ENCODE measurements at places on chromosomes 5 and 9. TPM values are rescaled to one million over a fixed set of nuclear protein-coding genes. Genes with fewer than 3 reads are reported as not detected.

The PWWP2A gene
- total RNA-seq = 46.3 TPM

The IL3 gene
- not detected for total RNA-seq

The ECM2 gene
- 23.5 TPM for total RNA-seq

The CBY3 gene
- not detected for total RNA-seq

The SPINK6 gene
- total RNA-seq = not detected

The ZNF300 gene
- total RNA-seq = 5.9 TPM

GRCh38 chr9:127187231-127187956 lies 65.0 kb upstream of the ANGPTL2 start:
- H3K27me3 ChIP-seq = no peaks in the 10 kb centered on the region
- no peaks in the 10 kb centered on the region for H3K36me3 ChIP-seq
- H3K27ac ChIP-seq = peak overlapping the region; percentile 99
- peak; percentile 93 for DNase-seq
- H3K4me1 ChIP-seq = peaks cover 9% of the 10 kb centered on the region
- H3K4me3 ChIP-seq = no peak overlapping the region

GRCh38 chr9:105198023-105198422 lies 46.4 kb upstream of the SLC44A1 start:
- H3K27me3 ChIP-seq = no peaks in the 10 kb centered on the region
- H3K36me3 ChIP-seq = no peaks in the 10 kb centered on the region
- no peaks in the 10 kb centered on the region for H3K4me1 ChIP-seq
- DNase-seq = no peak
- H3K27ac ChIP-seq = no peak overlapping the region

DNA sequence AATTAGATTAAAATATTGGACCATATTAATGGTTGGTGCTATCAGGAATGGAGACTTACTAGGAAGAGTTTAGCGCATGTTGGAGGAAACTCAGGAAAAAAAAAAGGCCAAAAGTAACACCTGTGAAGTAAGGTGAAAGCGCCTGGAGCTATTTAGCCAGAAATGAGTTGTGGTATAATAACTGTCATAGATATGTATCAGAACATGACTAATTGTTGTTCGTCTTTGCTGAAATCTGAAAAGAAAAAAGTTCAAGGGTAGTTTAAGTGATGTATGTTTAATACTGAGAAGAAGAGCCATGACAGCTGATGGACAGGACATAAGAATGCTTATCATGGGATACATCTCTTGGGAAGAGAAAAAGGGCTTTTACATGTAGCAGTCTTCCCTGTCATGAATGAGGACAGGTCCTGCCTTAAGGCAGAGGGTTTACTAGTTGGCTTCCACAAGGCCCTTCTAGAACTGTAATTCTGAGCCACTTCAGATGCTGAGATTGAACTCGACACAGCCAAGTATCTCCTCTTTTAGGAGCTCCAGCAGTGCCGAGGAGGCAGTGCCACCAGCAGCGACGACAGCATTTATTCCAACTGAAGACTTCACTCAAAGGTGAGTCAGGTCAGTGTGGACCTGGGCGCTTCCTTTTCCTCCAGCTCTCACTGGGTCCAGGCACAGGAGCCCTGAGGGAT lies 940 bp upstream of the CAMK4 start:
- no peaks in the 10 kb centered on the region for H3K4me1 ChIP-seq
- no peaks in the 10 kb centered on the region for H3K27me3 ChIP-seq
- H3K27ac ChIP-seq = peak overlapping the region; percentile 17
- H3K36me3 ChIP-seq = no peaks in the 10 kb centered on the region
- H3K4me3 ChIP-seq = peak overlapping the region; percentile 41

GRCh38 chr9:116979456-116979855 lies 292.4 kb downstream of the TRIM32 start:
- H3K4me1 ChIP-seq = no peaks in the 10 kb centered on the region
- H3K36me3 ChIP-seq = no peaks in the 10 kb centered on the region
- no peak for DNase-seq

GRCh38 chr9:136762915-136763648 lies 1.2 kb downstream of the LCN15 start:
- H3K27me3 ChIP-seq = no peaks in the 10 kb centered on the region
- no peak overlapping the region for H3K27ac ChIP-seq
- no peak overlapping the region for H3K4me3 ChIP-seq
- DNase-seq = peak; percentile 31

- H3K27me3 ChIP-seq = no peaks in the 10 kb centered on the region
- no peak overlapping the region for H3K4me3 ChIP-seq
- no peaks in the 10 kb centered on the region for H3K4me1 ChIP-seq
- H3K27ac ChIP-seq = no peak overlapping the region
- no peaks in the 10 kb centered on the region for H3K36me3 ChIP-seq
Observed at GRCh38 chr5:6859023-6859422, 145.8 kb downstream of the TENT4A start.

- H3K27me3 ChIP-seq = no peaks in the 10 kb centered on the region
- H3K4me3 ChIP-seq = no peak overlapping the region
- H3K27ac ChIP-seq = no peak overlapping the region
- H3K36me3 ChIP-seq = no peaks in the 10 kb centered on the region
Observed at GRCh38 chr9:94767331-94768072, 41.0 kb downstream of the AOPEP start.

- H3K27me3 ChIP-seq = no peaks in the 10 kb centered on the region
- H3K4me3 ChIP-seq = no peak overlapping the region
- H3K27ac ChIP-seq = no peak overlapping the region
- no peaks in the 10 kb centered on the region for H3K4me1 ChIP-seq
- no peak for DNase-seq
- no peaks in the 10 kb centered on the region for H3K36me3 ChIP-seq
Observed at GRCh38 chr5:60026161-60026560, 132.6 kb upstream of the PDE4D start.

DNA sequence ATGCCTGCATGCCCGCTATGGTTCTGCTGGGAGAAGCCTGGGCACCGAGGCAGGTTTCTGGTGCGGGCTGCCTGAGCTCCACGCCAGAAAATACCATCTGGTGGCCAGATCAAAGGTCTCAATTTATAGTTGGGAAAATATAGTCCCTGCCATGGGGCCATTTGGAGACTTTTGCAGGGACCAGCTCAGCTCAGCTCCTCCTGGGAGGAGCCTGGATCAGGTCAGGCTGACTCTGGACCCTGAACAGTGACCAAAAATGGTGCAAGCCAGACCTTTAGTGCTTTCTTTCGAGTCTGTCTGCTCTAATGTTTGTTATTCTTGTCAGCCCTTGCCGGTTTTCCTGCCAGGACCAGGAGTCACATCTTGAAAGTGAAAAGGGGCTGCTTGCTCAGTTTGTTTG lies 31.8 kb downstream of the HMCN2 start:
- no peak for DNase-seq
- no peaks in the 10 kb centered on the region for H3K36me3 ChIP-seq
- H3K4me3 ChIP-seq = no peak overlapping the region
- H3K27ac ChIP-seq = peak overlapping the region; percentile 20

DNA sequence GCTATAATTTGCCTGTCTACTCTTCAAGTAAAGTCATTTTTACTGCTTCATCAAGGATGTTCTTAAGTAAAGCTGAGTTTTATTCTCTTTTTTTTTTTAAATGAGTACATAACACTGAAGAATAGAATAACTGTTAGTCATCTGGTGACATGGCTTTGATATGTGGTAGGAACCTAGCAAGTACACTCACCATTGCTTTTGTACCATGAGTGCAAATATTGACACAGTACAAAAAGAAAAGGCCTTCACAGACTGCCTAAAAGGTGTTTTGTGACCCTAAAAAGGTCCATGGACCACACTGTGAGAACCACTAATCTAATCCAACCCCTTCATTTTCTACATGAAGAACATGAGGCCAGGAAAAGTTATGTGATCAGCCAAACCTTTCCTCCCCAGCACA lies 55.0 kb downstream of the ECPAS start:
- H3K4me1 ChIP-seq = no peaks in the 10 kb centered on the region
- no peaks in the 10 kb centered on the region for H3K36me3 ChIP-seq
- no peak overlapping the region for H3K4me3 ChIP-seq

DNA sequence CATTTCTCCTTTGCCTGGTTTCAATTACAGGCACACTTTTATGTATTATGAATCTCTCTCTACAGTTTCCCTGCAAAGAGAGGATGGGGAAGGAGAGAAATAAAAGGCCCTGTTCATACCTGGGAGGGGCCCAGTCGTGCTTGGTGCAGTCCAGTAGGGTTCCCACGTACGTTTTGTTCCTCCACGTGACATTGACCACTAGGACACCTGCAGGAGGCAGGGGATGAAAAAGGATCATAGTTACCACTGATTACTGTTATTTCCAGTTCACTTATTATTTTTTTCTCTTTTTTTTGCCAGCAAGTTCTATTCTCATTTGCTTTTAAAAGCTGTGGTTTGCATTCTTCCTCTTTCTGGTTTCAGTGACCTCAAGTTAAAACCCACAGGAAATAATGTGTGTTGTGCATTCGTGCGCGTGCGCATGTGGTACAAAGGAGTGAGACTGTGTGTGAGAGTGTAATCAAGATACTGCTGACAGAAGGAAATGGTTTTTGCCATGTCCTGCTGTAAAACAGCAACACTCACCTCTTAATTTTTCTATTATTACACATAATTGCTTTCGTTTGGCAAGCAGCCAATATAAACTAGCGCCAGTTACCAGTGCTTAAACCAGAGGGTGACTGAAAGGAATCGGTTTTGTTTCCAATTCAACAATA lies 96.8 kb downstream of the ZNF608 start:
- H3K4me3 ChIP-seq = no peak overlapping the region
- H3K36me3 ChIP-seq = no peaks in the 10 kb centered on the region
- DNase-seq = peak; percentile 22
- no peaks in the 10 kb centered on the region for H3K27me3 ChIP-seq

DNA sequence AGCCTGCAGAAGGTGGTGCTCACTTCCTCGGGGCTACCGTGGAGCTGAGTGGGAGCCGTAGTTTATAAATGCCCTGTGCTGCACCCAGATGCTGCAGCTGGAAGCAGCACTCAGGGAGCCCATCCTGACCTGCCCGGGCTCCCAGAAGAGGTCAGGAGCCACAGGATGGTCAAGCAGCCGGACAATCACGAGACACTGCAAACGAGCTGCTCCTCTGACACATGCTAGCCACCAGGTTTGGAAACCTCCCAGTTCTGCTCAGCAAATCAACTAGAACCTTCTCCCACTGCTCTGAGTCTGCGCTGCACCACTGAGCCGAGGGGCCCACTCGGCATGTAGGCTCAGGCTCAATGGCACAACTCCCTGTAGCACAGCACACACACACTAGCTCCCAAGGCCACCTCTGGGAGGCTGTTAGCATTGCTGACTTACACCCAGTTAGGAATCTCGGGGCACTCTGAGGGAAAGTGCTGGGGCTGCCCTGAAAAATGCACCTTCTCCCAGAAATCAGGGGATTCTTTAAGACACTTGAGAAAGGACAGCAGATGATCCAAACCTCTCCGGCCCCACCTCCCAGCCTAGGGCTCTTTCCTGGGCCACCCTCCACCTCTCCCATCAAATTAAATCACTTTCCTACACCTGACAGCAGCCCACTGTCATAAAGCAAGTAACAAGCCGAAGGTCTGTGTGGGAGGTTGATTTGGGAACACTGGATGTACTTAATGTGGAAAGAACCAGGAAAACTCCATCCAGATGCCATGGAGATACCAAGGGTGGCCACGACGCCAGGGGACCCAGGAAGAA lies 59.1 kb downstream of the PSMB7 start:
- no peak overlapping the region for H3K4me3 ChIP-seq
- H3K36me3 ChIP-seq = no peaks in the 10 kb centered on the region
- no peaks in the 10 kb centered on the region for H3K4me1 ChIP-seq
- no peaks in the 10 kb centered on the region for H3K27me3 ChIP-seq
- no peak for DNase-seq

GRCh38 chr5:53041071-53041692 lies 52.0 kb downstream of the ITGA2 start:
- H3K4me1 ChIP-seq = no peaks in the 10 kb centered on the region
- no peak overlapping the region for H3K4me3 ChIP-seq
- no peaks in the 10 kb centered on the region for H3K27me3 ChIP-seq
- DNase-seq = no peak
- H3K36me3 ChIP-seq = no peaks in the 10 kb centered on the region

GRCh38 chr9:7185612-7186011 lies 427.8 kb downstream of the KDM4C start:
- H3K27ac ChIP-seq = no peak overlapping the region
- H3K4me1 ChIP-seq = no peaks in the 10 kb centered on the region
- no peaks in the 10 kb centered on the region for H3K27me3 ChIP-seq
- H3K4me3 ChIP-seq = no peak overlapping the region
- H3K36me3 ChIP-seq = no peaks in the 10 kb centered on the region

DNA sequence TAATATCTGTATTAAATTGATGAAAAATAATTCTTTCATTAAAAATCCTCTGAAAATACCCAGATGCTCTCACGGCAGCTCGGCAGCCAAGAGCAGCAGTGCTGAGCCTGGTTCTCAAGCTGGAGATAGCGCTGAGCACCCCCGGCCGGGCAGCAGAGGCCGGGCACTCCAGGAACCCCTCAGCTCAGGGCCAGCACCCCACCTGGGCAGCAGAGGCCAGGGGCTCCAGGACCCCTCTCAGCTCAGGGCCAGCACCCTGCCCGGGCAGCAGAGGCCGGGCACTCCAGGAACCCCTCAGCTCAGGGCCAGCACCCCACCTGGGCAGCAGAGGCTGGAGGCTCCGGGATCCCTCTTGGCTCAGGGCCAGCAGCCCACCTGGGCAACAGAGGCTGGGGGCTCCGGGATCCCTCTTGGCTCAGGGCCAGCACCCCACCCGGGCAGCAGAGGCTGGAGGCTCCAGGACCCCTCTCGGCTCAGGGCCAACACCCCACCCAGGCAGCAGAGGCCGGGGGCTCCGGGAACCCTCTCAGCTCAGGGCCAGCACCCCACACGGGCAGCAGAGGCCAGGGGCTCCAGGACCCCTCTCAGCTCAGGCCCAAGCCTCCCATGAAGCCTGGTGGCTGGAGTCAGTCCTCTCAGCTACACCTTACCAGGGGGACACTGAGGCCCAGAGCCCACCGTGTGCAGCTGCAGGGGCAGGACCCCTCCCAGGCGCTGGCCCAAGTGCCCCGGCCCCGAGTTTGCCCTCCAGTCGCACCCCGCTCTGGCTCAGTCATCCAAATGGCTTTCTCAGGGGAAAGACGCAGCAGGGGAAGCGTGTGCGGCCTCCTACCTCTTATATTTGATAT lies 21.7 kb downstream of the CLPTM1L start:
- no peaks in the 10 kb centered on the region for H3K36me3 ChIP-seq
- DNase-seq = peak; percentile 12
- no peaks in the 10 kb centered on the region for H3K4me1 ChIP-seq
- no peak overlapping the region for H3K27ac ChIP-seq

- no peak for DNase-seq
- H3K36me3 ChIP-seq = no peaks in the 10 kb centered on the region
- no peaks in the 10 kb centered on the region for H3K4me1 ChIP-seq
- H3K4me3 ChIP-seq = no peak overlapping the region
- H3K27ac ChIP-seq = no peak overlapping the region
Observed at GRCh38 chr5:176560364-176560763, 11.2 kb downstream of the CDHR2 start.

DNA sequence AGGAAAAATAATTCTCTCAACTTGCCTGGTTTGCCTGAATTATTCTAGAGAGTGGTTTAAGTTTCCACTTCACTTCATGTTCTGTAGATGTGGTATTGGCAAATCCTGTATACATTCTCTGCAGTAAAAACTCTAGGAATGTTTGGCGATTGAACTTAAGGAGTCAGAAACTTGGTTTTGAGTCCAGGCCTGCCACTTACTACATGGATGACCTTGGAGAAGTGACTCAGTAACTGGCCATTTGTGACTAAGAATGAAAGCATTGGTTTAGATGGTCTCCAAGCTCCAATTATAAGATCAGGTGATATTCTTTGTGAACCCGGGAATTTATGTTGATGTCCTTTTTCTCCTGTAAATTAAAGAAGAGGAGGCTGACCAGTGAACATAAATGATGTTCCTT lies 233.8 kb downstream of the GAS1 start:
- no peaks in the 10 kb centered on the region for H3K27me3 ChIP-seq
- H3K4me3 ChIP-seq = no peak overlapping the region
- no peaks in the 10 kb centered on the region for H3K4me1 ChIP-seq

GRCh38 chr5:1366514-1366913 lies 21.6 kb upstream of the CLPTM1L start:
- no peak overlapping the region for H3K27ac ChIP-seq
- no peak for DNase-seq
- H3K36me3 ChIP-seq = no peaks in the 10 kb centered on the region
